ENCODE measurements at places on chromosomes 11 and 22. TPM values are rescaled to one million over a fixed set of nuclear protein-coding genes. Genes with fewer than 3 reads are reported as not detected.

Gene KRTAP5-9
- total RNA-seq, result not detected

Gene OR52I2
- total RNA-seq, result not detected

Gene CREBZF
- total RNA-seq, result 50.2 TPM

Gene MMP7
- not detected for total RNA-seq

Gene OR4C15
- total RNA-seq, result not detected

Gene C11orf86
- total RNA-seq, result not detected
